ENCODE measurements at places on chromosomes 11 and 22. TPM values are rescaled to one million over a fixed set of nuclear protein-coding genes. Genes with fewer than 3 reads are reported as not detected.

The IGLL1 gene
- total RNA-seq, result not detected

The SYT9 gene
- total RNA-seq, result 0.12 TPM

The SAMM50 gene
- total RNA-seq, result 29.5 TPM

The CDC42EP2 gene
- total RNA-seq, result 79.5 TPM

The ZP1 gene
- total RNA-seq, result 0.12 TPM

Measured in hair follicle dermal papilla cell (primary cell).